Type B pancreatic cell (in vitro differentiated cells): ENCODE measurements at places on chromosomes 5 and 9. TPM values are rescaled to one million over a fixed set of nuclear protein-coding genes. Genes with fewer than 3 reads are reported as not detected.

GRCh38 chr5:72463449-72464052, 43.7 kb downstream of the ZNF366 start:
- no peak overlapping the region for H3K27ac ChIP-seq
- no peak overlapping the region for H3K4me3 ChIP-seq
- peaks cover 12% of the 10 kb centered on the region for H3K4me1 ChIP-seq
- H3K27me3 ChIP-seq: no peaks in the 10 kb centered on the region

DNA sequence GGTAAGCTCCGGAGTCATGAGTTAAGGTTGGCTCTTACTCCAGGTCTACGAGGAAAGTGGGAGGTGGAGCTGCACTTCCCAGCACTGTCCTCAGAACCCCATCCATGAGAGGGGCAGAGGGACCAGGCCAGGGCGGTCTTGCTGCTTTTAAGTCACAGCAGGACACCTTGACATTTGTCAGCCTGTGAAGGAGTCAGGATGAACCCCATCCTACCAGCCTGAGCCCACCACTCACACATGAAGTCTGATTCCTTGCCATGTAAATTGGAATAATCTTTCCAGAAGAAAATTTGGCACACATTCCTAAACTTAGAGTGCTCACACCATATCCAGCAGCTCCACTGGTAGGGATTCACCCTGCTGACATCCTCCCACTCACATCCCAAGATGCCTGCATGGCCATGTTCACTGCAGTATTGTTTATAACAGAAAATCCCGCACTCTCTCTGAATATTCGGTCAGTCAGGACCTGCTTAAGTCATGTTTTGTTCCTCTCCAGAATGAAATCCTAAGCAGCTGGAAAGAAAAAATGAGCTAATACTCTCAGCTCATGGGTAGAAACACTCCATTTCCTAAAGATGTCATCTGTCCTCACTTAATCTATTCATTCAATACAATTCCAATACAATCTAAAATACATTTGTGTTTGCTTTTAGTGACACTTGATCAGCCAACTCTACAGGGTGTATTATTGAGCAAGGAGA, 79.3 kb upstream of the COL5A1 start:
- peak; percentile 39 for DNase-seq
- H3K36me3 ChIP-seq: no peaks in the 10 kb centered on the region
- peaks cover 9% of the 10 kb centered on the region for H3K27me3 ChIP-seq
- H3K4me3 ChIP-seq: no peak overlapping the region
- H3K27ac ChIP-seq: no peak overlapping the region

Gene SLC36A2
- total RNA-seq: not detected in 2 replicates

- DNase-seq: no peak
- H3K4me1 ChIP-seq: peaks cover 5% of the 10 kb centered on the region
- no peaks in the 10 kb centered on the region for H3K36me3 ChIP-seq
- no peak overlapping the region for H3K27ac ChIP-seq
- H3K27me3 ChIP-seq: peaks cover 3% of the 10 kb centered on the region
These were observed 39.3 kb upstream of the TNC start for GRCh38 chr9:115157245-115157674.

DNA sequence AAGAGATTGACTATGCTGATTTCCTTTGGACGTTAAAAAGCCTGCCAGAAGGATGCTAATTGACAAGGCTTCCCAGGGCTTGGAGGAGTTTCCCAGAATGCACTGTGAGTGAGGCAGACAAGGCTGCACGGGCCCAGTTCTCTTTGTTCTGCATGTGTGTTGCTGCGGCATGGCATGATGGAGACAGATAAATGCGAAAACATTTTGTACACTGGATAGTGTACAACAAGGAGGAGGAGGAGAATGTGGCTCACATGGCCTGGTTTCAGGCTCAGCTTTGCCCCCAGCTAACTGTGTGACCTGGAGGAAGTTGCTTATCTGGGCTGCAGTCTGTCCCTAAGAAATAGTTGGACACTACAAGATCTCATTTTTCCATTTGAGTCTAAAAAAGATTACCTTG, 135.5 kb upstream of the CPEB4 start:
- no peaks in the 10 kb centered on the region for H3K27me3 ChIP-seq
- H3K4me1 ChIP-seq: peaks cover 25% of the 10 kb centered on the region
- H3K36me3 ChIP-seq: no peaks in the 10 kb centered on the region
- H3K27ac ChIP-seq: peak overlapping the region; percentile 67

Gene NMUR2
- total RNA-seq: 0.33 and 0.80 TPM in 2 replicates

- H3K36me3 ChIP-seq: peaks cover 5% of the 10 kb centered on the region
- no peak for DNase-seq
- no peaks in the 10 kb centered on the region for H3K4me1 ChIP-seq
- no peaks in the 10 kb centered on the region for H3K27me3 ChIP-seq
- H3K27ac ChIP-seq: peak within 1 kb of the TSS; percentile 51
These were observed at the start of gene PCDHA2 for GRCh38 chr5:140794595-140795258. Gene PCDHA2, plus strand, starts transcription at chr5:140794852.

DNA sequence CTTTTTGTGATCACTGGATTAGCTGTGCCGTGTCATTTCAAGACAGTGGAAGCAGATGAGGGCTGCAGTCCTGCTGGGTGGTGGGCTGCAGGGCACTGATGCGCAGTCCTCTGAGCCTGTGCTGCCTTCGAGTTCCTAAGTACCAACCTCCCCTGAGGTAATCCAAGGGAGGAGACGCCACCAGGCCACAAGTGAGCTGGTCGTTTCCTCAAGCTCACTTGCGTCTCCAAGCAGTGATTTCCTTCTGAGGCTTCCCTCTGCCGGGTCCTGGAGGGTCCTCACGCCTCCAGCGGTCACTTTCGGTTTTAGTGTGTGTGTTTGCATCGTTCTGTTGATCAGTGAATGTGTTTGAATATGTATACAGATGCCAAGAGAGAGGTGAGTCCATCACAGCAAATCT, 115.7 kb downstream of the TRIO start:
- no peak overlapping the region for H3K27ac ChIP-seq
- no peak for DNase-seq
- no peak overlapping the region for H3K4me3 ChIP-seq
- H3K36me3 ChIP-seq: peaks cover 9% of the 10 kb centered on the region

GRCh38 chr5:109468737-109469420, 59.1 kb upstream of the PJA2 start:
- H3K27ac ChIP-seq: no peak overlapping the region
- H3K4me3 ChIP-seq: no peak overlapping the region
- no peaks in the 10 kb centered on the region for H3K36me3 ChIP-seq
- peak; percentile 88 for DNase-seq

Gene SH3RF2
- total RNA-seq: 11.2 and 20.8 TPM in 2 replicates

Gene C1QTNF3
- total RNA-seq: 3.2 and 5.1 TPM in 2 replicates

GRCh38 chr9:133558191-133559126, 24.0 kb downstream of the ADAMTSL2 start:
- peak overlapping the region; percentile 33 for H3K27ac ChIP-seq
- peaks cover 19% of the 10 kb centered on the region for H3K27me3 ChIP-seq
- no peaks in the 10 kb centered on the region for H3K36me3 ChIP-seq
- no peak for DNase-seq

- peak overlapping the region; percentile 79 for H3K27ac ChIP-seq
- no peaks in the 10 kb centered on the region for H3K27me3 ChIP-seq
- peaks cover 41% of the 10 kb centered on the region for H3K4me1 ChIP-seq
- H3K4me3 ChIP-seq: peak overlapping the region; percentile 58
- no peak for DNase-seq
- peaks cover 20% of the 10 kb centered on the region for H3K36me3 ChIP-seq
These were observed 41.9 kb upstream of the CFAP157 start for GRCh38 chr9:127664678-127665507.

DNA sequence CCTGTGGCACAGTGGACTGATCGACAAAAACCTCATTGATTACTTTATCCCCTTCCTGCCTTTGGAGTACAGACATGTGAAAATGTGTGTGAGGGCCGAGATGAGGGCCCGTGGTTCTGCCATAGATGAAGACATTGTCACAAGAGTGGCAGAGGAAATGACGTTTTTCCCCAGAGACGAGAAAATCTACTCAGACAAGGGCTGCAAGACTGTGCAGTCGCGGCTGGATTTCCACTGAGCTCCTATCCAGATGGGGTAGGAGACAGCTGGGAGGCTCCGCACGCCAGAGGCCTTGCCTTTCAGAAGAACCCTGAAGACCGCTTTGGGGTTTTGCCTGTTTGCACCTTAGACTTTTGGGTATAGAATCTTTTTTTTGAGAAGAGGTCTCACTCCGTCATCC, 6.4 kb downstream of the TOR1B start:
- H3K4me3 ChIP-seq: no peak overlapping the region
- no peak for DNase-seq
- H3K27ac ChIP-seq: peak overlapping the region; percentile 21

- H3K4me1 ChIP-seq: peaks cover 36% of the 10 kb centered on the region
- no peak overlapping the region for H3K4me3 ChIP-seq
- no peaks in the 10 kb centered on the region for H3K36me3 ChIP-seq
- H3K27ac ChIP-seq: peak overlapping the region; percentile 49
These were observed 131.2 kb upstream of the IQGAP2 start for GRCh38 chr5:76271836-76272235.

- peaks cover 38% of the 10 kb centered on the region for H3K4me1 ChIP-seq
- H3K36me3 ChIP-seq: peaks cover 8% of the 10 kb centered on the region
- DNase-seq: no peak
- H3K27me3 ChIP-seq: peaks cover 10% of the 10 kb centered on the region
- peak overlapping the region; percentile 36 for H3K27ac ChIP-seq
- H3K4me3 ChIP-seq: peak overlapping the region; percentile 22
These were observed 2.9 kb downstream of the DNAJB5 start for GRCh38 chr9:34992376-34992951.

DNA sequence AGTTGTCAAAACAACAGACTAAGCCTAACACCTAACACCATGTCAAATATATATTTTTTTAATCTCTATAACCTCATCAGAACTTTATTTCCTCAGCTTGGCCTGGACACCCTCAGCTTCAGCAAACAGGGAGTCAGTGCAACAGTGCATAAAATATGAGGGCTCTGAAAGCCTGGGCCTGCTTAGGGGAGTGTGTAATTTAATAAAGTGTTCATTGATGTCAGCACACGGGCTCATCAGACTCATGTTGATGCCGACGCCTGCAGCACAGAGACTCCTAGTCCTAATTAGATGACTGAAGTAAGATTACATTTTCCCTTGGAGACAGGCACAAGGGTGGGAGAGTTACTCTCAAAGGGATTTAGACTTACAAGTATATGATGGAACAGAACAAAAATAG, 37.8 kb downstream of the CDH10 start:
- H3K4me3 ChIP-seq: no peak overlapping the region
- DNase-seq: no peak
- H3K27ac ChIP-seq: no peak overlapping the region
- no peaks in the 10 kb centered on the region for H3K27me3 ChIP-seq
- H3K36me3 ChIP-seq: peaks cover 12% of the 10 kb centered on the region

GRCh38 chr9:35774907-35775635, 16.3 kb upstream of the NPR2 start:
- no peak for DNase-seq
- no peaks in the 10 kb centered on the region for H3K27me3 ChIP-seq
- no peaks in the 10 kb centered on the region for H3K36me3 ChIP-seq
- no peak overlapping the region for H3K4me3 ChIP-seq

DNA sequence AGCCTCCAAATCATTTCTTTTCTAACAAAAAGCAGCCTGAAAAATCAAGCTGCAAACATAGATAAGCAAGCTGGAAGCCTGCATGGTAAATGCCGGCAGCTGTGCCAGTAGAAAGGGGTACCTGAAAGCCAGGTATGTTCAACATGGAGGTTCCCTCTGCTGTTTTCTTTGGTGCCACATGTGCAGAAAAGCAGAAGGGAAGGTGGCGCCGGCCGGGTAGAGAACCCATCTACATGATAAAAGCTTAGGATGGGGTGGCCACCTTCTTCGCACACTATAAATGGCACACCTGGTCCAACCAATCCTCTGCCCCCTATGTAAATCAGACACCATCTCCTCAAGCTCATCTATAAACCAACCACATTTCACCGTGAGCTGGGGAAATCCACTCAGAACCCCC, 268.9 kb upstream of the IRX2 start:
- H3K36me3 ChIP-seq: no peaks in the 10 kb centered on the region
- peaks cover 3% of the 10 kb centered on the region for H3K27me3 ChIP-seq
- DNase-seq: peak; percentile 11
- H3K4me3 ChIP-seq: no peak overlapping the region

DNA sequence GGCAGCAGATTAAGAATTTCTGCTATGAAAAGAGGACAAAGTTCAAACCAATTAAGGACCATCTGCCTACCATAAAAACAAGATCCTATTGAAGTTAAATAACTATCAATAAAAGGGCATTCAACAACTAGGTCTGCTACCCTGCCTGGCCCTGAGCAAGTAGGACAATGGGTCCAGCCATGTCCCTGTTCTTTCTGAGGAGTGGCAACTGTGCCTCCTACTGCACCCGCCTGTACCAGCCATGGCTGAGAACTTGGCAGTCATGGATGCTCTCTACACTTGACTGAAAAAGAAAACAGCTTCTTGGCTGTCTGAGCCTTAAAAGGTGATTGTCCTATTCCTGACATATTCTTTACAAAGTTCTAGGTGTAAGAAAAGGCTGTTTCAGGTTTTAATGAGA, 652.4 kb downstream of the PDE4D start:
- no peak overlapping the region for H3K27ac ChIP-seq
- no peaks in the 10 kb centered on the region for H3K36me3 ChIP-seq
- DNase-seq: no peak
- H3K4me3 ChIP-seq: no peak overlapping the region

Gene ARL14EPL
- not detected in 2 replicates for total RNA-seq

- H3K36me3 ChIP-seq: no peaks in the 10 kb centered on the region
- H3K27me3 ChIP-seq: peaks cover 12% of the 10 kb centered on the region
- no peak for DNase-seq
- H3K4me1 ChIP-seq: peaks cover 4% of the 10 kb centered on the region
- no peak overlapping the region for H3K27ac ChIP-seq
These were observed 46.3 kb upstream of the SMIM23 start for GRCh38 chr5:171739271-171739670.

DNA sequence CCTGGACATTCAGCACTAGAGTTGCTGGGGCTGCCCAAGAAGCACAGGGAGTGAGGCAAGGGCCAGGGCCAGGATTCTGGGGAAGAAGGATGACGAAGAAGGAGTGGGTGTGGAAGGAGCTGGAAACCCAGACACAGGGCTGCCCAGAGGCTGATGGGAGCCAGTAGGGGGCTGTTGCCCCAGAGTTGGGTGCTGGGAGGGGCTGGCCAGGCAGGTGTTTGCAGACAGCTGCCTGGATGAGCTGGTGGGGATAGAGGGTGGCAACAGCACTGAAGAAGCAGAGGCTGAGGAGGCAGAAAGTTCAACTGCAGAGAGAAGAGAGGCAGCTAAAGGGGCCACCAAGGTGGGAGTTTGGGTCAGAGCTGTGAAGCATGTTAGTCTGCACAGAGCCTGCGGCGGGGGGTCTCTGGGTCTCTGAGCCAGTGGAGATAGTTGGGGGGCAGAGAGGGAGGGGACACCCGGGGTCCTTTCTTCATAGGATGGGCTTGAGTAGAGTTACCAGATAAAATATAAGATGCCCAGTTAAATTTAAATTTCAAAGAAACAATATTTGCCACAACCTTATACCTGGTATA, 2.5 kb upstream of the AQP7 start:
- H3K27me3 ChIP-seq: no peaks in the 10 kb centered on the region
- no peak overlapping the region for H3K4me3 ChIP-seq
- peaks cover 22% of the 10 kb centered on the region for H3K4me1 ChIP-seq
- H3K27ac ChIP-seq: no peak overlapping the region
- DNase-seq: no peak

GRCh38 chr5:35333366-35333765, 103.1 kb upstream of the PRLR start:
- no peak overlapping the region for H3K27ac ChIP-seq
- no peaks in the 10 kb centered on the region for H3K4me1 ChIP-seq
- no peaks in the 10 kb centered on the region for H3K27me3 ChIP-seq
- DNase-seq: no peak
- peaks cover 4% of the 10 kb centered on the region for H3K36me3 ChIP-seq

Gene GRXCR2
- 0.24 TPM in 1 of 2 replicates, not detected in the other for total RNA-seq

GRCh38 chr9:73229543-73229942, 77.9 kb downstream of the ANXA1 start:
- H3K36me3 ChIP-seq: no peaks in the 10 kb centered on the region
- no peak for DNase-seq
- H3K4me1 ChIP-seq: no peaks in the 10 kb centered on the region

Gene CXCL14
- total RNA-seq: 70.3 and 125 TPM in 2 replicates

Gene FAXDC2
- 9.3 and 24.9 TPM in 2 replicates for total RNA-seq
